ENCODE measurements at places on chromosomes 2 and 18.

DNA sequence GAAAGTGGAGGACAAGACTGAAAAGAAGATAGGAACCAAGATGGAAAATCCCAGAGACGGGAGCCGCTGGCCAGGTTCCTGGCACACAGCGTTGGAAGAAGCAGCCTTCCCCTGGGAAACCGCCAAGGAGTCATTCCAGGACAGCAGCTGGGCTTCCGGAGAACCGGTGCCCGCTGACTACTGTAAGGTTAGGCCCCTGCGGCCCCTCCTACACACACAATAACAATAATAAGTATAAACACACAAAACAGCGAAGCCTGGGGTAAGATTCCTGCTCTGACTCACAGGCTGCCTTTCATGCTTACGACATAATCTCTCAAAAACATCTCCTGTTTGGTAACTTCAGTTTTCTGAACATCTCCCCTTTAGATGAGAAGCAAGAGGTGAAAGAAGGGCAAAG lies 28.1 kb upstream of the MYCN start:
- no peak for DNase-seq

DNA sequence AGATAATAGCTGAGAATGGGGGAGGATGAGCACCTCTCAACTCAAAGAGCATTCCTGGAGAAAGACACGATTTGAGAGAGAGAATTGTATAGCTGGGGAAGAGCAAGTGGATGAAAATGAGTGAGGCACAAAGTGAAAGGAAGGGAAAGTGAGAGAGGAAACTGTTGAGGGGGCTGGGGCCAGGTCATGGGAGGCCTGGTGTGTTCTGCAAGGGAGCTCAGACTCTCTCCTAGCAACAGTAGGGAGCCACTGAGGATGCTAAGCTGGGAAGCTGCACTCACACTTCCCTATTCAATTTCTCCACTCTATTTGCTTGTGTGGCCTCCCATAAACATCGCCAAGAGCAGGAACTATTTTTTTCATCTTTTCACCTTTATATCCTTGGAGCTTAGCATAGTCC lies 14.8 kb downstream of the EVA1A start:
- peak; percentile 34 for DNase-seq

- DNase-seq: no peak
These were observed 1337.2 kb upstream of the NRXN1 start for GRCh38 chr2:52369178-52369577.

GRCh38 chr2:101812226-101812625 lies 114.7 kb downstream of the MAP4K4 start:
- no peak for DNase-seq

- no peak for DNase-seq
These were observed 71.8 kb upstream of the SPRED2 start for GRCh38 chr2:65504201-65504600.

DNA sequence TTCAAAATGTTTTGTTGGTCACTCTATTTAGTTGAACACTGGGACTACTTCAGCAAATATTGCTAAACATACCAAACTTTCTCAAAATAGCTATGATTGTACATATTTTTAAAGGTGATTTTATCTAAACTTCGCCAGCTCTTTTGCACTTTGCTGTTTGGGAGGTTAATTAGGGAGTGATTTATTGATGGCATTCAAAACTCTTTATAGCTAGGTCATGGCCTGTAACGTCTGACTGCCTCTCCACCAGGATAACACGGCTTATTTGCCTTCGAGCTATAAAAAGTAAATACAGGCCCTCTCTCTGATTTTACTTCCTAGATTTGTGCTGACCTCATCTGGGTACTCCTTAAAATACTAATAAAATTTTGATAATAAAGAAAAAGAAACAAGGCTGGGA lies 931.9 kb downstream of the DCDC2C start:
- DNase-seq: no peak

DNA sequence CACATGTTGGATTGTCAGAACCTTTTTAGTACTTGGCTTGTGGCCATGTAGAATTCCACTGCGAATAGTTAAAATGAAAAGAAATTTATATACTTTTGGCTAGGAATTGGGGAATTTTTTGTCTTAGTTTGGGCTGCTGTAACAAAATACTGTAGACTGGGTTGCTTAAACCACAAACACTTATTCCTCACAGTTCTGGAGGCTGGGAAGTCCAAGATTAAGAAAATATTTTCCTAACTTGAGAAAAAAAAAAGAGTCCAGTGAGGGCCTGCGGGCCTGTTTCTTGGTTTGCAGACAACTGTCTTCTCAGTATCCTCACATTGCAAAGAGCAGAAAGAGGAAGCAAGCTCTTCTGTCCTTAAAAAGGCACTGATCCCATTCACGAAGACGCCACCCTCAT lies 81.9 kb downstream of the CD226 start:
- DNase-seq: no peak

DNA sequence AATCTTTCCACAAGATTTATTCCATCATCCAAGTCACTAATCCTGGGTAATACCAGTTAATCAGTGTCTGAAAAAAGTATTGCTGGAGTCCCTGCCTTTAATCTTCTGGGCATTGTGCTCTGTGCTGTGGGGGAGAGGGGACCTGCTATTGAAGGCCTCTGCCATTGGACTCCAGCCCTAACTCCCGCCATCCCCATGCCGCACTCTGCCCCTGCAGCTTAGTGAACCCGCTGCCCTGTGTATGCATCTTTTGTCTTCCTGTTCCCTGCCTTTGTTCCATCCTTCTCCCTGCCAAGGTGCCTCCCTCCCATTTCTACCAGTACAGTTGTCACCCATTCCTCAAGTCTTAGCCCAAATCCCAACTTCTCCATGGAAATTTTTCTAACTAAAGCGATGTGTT lies 113.8 kb upstream of the EPAS1 start:
- no peak for DNase-seq

DNA sequence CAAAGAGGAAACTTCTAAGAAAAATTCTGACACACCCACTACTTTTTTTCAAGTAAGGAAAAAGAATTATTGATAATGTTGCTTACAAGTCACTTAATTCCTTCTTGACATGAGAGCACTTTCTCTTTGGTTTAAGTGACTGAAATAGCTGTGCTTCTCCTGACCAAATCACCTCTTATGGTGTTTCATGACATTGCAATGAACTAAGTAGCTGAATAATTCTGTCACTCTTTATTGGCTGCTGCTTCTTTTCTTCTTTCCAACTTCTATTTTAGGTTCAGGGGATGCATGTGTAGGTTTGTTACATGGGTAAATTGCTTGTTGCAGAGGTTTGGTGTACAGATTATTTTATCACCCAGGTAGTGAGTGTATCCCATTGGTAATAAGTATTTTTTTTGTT lies 447.6 kb upstream of the NETO1 start:
- no peak for DNase-seq

DNA sequence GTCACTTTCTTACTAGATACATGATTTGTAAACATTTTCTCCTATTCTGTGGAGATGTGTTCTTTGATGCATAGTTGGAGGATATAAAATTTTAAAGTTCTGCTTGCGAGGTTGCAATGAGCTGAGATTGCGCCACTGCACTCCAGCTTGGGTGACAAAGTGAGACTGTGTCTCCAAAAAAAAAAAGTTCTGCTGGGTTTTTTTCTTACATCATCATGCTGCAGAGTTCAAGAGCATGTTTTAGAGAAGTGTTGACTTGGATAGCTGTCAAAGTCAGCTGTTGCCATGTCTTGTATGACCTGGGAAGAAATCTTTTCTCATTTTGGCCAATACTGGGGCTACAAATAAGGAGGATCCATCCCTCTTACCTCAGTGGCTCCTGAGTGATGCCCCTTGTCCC lies 71.3 kb downstream of the UGGT1 start:
- DNase-seq: no peak

DNA sequence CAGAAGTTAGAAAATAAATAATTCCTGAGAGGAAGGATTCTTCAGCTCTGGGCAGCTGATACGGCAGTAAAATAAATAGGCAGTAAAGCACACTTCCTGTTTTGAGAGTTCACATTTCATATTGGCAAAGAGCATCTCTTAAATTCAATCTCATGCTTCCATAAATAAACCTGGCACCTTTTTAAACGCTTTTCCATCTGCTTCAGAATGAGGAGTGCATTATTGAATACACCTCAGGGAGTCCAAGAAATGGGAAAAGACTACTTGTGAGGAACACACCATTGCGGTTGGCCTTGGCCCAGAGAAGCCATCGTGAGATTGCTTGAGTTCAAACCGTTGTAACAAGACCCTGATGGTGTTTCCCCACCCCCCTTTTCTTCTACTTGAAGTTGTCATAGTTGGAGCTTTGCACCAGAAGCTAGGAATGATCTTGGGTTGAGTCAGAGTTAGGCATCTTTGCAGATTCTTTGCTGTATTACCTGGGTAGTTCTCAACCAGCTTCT lies 123.9 kb downstream of the RDH14 start:
- DNase-seq: peak; percentile 64

DNA sequence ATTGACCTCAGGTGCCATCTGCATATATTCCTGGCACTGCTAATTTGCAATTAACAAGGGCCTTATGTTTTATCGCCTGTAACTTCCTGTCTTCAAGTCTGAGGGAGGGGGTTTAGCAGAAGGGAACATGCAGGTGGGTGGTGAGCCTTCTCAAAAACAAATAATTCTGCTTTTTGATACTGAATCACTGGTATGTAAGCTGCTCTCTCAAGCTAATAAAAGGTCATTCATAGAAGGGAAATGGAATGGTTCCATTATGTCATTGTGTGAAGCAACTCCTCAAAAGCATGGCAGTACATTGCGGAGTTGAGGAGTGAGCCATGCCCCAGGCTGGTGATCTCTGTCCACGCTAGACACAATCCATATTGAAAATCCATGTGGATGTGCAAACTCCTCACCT lies 414.8 kb upstream of the ID2 start:
- no peak for DNase-seq

DNA sequence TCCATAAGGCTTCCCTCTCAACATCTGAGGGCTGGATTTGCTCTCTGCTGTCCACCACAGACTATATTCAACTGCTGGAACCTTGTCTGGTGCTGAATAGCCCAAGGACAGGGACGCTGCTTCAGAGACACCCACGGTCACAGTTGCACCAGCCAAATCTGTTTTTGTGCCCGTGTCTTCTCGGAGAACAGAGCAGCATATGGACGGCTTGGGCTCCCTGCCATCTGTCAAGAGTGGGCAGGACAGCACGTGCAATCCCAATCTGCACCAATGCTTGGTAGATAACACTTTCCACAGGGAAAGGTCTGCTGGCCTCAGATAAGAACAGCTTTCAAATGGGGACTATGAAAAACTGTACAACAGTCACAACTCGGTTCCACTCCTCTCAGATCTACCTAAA lies 466.1 kb downstream of the TGIF1 start:
- DNase-seq: no peak

DNA sequence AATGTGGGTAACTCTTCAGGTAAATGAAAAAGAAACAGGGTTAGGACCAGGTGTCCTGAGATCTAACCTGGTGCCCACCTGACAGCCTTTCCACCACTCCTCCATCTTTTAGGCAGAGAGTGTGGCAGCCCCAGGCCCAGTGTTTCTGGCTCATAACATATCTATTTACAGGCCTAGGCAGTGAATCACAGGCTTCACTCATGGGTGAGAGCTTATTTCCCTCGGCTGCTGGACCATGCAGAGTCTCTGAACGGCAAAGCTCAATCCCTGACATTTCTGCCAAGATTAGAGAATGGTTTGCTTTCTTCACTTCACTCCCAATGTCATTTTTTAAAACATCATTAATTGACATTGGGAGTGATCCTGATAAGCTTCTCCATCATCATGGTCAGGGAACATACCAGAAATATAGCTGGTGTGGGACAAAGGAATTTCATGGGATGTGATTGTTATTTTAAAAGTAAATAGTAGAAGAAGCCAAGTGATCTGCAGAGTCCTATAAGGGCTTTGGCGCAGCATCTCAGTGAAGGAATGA lies 323.9 kb downstream of the SETBP1 start:
- DNase-seq: no peak

GRCh38 chr2:174897286-174897685 lies 107.9 kb downstream of the CHN1 start:
- no peak for DNase-seq

DNA sequence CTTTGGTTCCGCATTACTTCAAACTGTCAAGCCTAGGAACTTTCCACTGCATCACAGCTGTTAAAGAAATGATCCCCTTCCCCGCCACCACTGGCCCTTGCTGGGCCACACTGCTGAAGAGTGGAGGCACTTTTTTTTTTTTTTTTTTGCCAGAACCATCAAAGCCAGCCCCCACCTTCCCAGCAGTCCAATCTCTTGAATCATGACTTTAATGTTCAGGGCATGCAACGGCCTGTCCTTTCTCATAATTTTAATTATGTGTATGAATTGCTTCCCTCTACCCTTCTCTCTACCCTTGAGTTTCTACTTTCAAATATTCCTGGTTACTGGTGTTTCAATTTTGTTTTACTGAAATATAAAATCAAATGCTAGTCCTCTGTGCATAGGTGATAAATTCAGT lies 102.1 kb upstream of the LMAN1 start:
- no peak for DNase-seq

DNA sequence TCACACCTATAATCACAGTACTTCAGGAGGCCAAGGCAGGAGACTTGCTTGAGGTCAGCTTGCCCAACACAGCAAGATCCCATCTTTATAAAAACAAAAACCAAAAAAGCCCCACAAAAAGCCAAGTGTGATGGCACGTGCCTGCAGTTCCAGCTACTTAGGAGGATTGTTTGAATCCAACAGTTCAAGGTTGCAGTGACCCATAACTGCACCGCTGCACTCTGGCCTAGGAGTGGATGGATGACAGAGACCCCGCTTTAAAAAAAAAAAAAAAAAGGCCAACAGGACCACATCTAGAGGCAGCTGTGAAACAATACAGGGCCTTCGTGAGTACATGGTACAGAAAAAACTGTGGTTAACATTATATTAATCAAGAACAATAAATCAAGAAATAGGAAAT lies 56.2 kb downstream of the PRPF40A start:
- no peak for DNase-seq

DNA sequence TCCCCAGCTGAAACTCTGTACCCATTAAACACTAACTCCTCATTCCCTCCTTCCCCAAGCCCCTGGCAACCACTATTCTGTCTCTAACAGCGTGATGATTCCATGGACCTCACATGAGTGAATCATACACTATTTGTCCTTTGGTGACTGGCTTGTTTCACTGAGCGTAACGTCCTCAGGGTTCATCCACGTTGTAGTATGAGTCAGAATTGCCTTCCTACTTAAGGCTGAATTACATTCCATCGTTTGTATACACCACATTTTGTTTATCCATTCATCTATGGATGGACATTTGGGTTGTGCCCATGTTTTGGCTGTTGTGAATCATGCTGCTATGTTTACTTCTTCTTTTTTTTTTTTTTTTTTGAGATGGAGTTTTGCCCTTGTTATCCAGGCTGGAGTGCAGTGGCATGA lies 19.6 kb upstream of the CABLES1 start:
- DNase-seq: no peak

- DNase-seq: no peak
These were observed 105.5 kb downstream of the RNF144A start for GRCh38 chr2:7022492-7023385.

DNA sequence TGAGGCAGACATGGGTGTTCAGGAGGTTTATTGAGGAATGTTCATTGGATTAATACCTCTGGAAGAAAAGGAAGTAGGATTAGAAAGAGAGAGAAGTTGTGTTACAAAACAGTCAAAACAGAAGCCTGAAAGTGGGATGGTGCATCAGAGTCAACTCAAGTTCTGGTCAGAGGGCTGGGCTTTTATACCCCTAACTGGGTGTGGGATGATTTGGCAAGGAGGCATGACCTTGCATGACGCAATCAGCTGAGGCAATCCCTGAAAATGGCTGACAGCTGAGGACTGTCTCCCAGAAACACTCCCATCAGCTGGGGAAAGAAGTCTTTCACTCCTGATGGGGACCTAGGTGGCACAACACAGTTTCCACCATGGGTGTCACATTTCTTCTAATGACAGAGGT lies 818.2 kb downstream of the SATB2 start:
- DNase-seq: no peak

- no peak for DNase-seq
These were observed 234.5 kb downstream of the SETBP1 start for GRCh38 chr18:44915213-44915612.

Measured in right forelimb (tissue), 1 donor.